ENCODE measurements at places on chromosomes 2 and 18.

GRCh38 chr18:61842146-61842545 lies 50.7 kb downstream of the RNF152 start:
- DNase-seq = no peak

- DNase-seq = no peak
These were observed 202.6 kb upstream of the ARL4C start for GRCh38 chr2:234699456-234699855.

GRCh38 chr2:165901620-165902298 lies 51.8 kb downstream of the TTC21B start:
- no peak for DNase-seq

DNA sequence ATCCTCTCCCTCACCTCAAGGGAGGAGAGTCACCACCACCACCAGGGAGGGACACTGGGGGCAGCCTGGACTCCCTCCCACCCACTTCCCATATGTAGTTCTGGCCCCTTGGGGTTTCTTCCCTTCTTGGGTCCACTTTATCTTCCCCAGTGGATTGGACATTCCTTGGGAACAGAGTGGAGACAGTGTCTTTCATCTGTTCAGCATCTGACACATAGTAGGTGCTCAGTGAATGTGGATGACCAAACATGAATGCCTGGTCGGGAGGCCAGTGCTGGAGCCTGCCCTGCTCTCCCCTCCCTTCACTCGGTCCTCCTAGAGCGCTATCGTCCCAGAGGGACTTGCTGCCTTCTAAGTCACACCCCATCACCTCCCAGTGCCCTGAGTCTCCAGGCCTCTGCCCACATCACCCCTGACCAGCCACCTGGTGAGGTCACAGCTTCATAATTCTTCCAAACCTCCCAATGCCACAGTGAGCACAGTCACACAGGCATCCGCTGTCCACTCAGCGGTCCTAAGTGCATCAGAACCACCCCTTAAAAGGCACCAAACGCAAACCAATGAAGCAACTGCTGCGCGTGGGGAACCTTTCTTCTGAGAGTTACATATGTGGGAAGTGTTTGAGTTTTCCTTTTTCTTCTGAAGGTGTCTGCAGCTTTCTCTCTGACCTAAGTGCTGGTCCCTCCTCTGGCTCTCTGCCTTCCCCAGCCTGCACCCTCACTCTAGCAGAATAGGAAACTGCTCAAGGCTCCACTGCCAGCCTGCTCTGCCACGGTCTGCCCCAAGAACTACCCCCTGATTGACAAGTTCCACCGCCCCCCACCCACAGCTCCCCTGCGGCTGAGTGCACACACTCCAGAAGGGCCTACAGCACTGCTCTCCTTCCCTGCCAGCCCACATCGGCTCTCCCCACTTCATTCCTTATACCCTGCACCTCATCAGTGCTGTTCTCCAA lies 7.2 kb upstream of the SFXN5 start:
- no peak for DNase-seq

- DNase-seq = no peak
These were observed 42.3 kb downstream of the SFT2D3 start for GRCh38 chr2:127743477-127744026.

DNA sequence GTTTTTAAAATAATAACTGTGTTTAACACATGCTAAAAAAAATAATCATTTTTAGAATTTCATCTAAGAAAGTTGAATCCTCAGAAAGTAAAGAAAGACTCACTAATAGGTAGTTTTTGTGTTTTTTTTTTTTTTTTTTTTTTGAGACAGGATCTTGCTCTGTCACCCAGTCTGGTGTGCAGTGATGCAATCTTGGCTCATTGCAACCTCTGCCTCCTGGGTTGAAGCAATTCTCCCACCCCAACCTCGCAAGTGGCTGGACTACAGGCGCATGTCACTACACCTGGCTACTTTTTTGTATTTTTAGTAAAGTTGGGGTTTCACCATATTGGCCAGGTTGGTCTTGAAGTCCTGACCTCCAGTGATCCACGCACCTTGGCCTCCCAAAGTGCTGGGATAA lies 7.1 kb downstream of the CKAP2L start:
- DNase-seq = peak; percentile 28

GRCh38 chr2:196638765-196639164 lies 750 bp upstream of the CCDC150 start:
- DNase-seq = no peak

- DNase-seq = no peak
These were observed 41.7 kb upstream of the MALL start for GRCh38 chr2:110157153-110157793.

DNA sequence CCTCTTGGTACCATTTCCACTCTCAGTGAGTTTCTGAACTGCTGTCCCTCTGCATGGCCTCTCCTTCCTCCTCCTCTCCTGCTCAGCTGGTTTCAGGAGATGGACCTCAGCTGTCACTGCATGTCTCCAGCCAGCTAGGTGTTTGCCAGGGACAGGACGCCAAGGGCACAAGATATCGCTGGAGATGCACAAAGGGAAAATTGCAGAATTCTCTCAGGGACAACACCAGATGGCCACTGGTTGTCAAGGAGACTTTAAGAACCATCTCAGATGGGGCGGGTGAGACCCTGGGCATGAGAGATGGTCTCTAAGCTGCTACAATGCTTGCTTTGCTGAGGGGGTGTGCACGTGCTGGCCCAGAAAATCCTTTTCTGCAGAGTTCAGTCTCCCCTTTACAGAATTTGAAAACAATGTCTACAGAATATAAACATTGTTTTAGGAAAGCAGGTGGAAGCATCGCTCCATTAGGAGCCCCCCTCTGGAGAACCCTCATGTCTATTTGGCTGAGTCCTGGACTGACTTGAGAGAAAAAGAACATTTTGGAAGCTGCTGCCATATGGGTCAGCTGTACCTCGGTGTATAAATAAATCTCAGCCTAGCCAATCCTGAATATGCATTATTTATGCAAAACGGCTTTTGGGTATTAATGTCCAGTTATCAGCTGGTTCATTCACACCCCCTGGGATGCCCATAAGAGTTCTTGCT lies 57.8 kb upstream of the SPP2 start:
- no peak for DNase-seq

GRCh38 chr18:49139766-49140165 lies 189.0 kb upstream of the SMAD7 start:
- DNase-seq = no peak

DNA sequence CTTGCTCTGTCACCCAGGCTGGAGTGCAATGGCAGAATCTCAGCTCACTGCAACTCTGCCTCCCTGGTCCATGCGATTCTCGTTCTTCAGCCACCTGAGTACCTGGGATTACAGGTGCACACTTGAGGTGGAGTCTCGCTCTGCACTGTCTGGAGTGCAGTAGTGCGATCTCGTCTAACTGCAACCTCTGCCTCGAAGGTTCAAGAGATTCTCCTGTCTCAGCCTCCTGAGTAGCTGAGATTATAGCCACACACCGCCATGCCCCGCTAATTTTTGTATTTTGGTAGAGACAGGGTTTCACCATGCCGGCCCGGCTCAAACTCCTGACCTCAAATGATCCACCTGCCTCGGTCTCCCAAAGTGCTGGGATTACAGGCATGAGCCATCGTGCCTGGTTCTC lies 83.3 kb downstream of the CCBE1 start:
- no peak for DNase-seq

DNA sequence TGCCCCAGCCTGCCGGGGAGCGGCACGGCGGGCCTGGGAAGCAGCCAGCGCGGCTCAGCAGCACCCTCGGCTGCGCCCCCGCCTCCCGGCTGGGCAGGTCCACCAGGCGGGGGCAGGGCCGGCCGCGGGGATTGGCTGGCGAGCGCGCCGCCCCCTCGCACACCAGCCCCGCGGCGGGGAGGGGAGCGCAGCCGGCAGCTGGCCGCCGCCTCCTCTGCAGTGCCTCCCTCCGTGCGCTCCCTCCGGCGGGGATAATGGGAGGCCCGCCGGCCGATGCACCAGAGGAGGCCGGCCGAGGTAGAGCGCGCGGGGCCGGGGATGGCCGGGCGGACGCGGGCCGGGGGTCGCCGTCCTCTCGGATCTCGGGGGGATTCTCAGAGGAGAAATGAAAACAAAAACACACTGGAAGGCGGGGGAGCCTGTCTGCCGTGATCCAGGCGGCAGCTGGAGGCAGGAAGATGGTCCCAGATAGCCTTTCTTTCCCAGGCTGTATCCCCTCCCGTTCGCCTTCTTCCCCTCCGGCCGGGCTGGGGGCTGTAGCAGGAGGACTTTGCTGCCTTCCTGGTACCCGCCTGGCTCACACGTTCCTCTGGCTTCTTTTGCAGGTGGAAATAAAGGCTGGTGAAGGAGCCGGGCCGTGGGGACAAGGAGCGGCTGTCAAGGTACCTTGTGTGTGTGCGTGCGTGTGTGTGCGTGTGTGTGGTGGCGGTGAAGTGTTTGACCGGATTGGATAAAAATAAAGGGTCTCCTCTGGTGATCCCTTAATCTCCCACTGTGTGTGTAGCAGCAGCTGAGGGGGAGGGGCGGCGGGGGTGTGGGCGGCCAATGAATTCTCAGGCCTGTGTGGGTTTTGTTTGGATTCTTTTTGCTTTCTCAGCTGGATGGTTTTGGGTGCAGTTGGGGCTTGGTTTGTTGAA lies 18.1 kb downstream of the TET3 start:
- DNase-seq = peak; percentile 71

GRCh38 chr18:12879840-12880540 lies 4.0 kb downstream of the PTPN2 start:
- no peak for DNase-seq

DNA sequence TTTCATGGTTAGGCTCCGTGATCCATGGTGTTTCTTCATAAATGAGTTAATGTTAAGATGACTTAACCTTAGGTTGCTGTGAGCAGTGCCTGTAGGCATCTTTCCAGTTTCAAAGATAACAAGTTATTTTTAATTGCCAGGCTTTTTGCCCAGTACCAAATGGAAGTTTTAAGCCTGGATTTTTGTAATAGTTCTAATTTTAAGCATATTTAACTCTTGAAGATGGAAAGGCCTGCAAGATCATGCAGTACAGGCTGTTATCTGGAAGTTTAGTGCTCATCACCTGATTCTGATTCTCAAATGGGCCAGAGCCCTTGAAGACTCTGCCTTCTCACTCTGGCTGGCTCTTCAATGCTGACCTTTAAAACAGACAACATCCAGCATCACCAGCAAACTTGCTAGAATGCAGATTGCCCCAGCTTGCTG lies 141.3 kb downstream of the NCK2 start:
- DNase-seq = no peak

DNA sequence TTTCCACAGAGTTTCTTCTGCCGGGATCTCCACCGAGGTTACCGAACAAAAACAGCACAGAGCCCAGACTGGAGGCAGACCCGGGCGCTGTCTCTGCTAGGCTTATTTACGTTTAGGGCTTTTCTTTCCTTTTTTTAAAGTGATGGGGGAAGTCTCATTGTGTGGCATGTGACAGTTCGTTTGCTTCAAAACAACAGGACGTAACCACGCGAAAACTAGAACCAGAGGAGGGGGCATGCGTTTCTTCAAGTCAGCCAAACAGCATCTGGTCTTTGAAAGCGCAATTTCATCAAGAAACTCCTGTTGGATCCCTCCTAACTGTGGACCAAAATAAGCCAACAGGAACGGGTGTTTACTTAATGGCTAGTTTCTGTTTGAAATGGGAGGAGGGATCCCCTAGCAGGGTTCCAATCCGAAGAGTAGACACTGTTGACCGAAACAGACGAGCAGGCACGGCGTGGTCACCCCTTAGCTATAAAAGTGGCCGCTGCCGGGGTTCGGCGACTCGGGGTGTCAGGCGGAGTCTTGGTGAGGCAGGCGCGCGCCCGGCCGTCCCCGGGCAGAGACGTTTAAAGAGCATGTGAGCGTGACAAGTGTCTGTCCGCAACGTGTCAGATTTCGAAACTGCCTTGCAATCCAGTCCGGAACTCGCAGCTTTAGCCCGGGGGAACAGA lies 997 bp upstream of the TGIF1 start:
- DNase-seq = peak; percentile 92

- peak; percentile 90 for DNase-seq
These were observed at the start of gene OST4 for GRCh38 chr2:27071277-27071989. Gene OST4 (minus strand): TSS chr2:27071654.

GRCh38 chr2:99880964-99881294 lies 261.5 kb downstream of the AFF3 start:
- no peak for DNase-seq

- DNase-seq = no peak
These were observed 134.5 kb downstream of the LRRTM1 start for GRCh38 chr2:80169811-80170594.

DNA sequence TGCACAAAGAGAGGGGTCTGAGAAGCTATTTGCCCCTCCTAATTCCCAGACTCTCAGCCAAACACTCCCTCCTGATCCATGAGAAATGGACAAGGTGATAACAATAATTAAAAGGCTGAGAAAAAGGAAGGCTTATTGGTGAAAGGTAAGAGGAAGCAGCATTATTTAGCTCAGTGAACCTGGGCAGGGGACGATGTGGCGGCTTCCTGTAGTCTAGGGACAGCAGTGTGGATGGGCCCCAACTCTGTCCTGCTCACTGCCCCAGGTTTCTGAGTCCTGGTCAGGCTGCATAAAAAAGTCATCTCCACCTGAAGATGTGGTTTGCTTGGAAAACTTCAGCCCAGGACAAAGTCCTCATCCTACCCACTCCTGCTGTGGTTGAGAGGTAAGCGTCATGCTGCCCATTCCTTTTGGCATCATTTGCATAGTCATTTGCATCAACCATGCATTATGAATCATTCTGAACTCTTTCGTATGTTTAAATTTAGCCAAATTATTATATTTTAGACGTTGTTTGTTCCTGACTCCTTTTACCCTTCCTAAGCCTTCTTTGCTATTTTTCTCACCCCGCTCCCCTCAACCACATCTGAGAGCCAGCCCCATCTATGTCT lies 126.8 kb downstream of the CLIP4 start:
- DNase-seq = no peak

- DNase-seq = no peak
These were observed 106.1 kb downstream of the DTNA start for GRCh38 chr18:34816183-34816582.

DNA sequence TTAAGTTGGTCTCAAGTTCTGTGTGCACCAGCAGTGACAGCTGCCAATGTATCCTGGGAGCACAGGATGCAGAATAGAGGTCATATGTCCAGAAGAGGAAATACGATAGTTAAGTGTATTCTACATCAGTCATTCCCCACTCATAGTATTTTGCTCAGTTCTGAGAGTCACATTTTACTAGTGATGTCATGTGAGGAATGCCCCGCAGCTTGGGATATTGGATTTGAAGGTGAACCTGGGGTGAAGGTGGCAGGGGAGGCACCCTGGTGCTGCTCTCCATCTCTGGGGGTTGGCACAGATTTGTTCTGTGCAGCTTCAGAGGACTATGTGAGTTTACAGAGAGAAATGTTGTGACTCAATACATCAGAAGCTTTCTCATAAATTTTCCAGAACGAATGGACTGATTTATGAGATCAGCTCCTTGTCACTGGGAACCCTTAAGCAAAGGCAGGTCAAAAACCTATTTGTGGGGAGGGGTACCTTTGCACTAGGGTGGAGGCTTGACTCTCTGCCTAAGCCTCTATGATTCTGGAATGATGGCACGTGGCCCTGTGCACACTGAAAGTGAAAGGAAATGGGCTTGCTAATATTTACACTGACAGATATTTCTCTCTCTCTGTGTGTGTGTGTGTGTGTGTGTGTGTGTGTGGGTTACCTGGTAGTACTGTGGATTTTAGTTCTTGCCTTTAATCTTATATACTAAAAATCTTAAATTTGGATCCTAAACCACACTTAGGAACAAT lies 95.9 kb downstream of the NEB start:
- DNase-seq = peak; percentile 76
